ENCODE measurements at places on chromosomes 16 and 17. TPM values are rescaled to one million over a fixed set of nuclear protein-coding genes. Genes with fewer than 3 reads are reported as not detected.

The MEIOC gene
- 0.70 TPM for total RNA-seq

- DNase-seq = no peak
Measured at GRCh38 chr17:35797370-35797769, 1.9 kb upstream of the MMP28 start.

The DLX4 gene
- total RNA-seq = 0.49 TPM

- DNase-seq = no peak
Measured at GRCh38 chr16:73217654-73218053, 169.7 kb upstream of the ZFHX3 start.

DNA sequence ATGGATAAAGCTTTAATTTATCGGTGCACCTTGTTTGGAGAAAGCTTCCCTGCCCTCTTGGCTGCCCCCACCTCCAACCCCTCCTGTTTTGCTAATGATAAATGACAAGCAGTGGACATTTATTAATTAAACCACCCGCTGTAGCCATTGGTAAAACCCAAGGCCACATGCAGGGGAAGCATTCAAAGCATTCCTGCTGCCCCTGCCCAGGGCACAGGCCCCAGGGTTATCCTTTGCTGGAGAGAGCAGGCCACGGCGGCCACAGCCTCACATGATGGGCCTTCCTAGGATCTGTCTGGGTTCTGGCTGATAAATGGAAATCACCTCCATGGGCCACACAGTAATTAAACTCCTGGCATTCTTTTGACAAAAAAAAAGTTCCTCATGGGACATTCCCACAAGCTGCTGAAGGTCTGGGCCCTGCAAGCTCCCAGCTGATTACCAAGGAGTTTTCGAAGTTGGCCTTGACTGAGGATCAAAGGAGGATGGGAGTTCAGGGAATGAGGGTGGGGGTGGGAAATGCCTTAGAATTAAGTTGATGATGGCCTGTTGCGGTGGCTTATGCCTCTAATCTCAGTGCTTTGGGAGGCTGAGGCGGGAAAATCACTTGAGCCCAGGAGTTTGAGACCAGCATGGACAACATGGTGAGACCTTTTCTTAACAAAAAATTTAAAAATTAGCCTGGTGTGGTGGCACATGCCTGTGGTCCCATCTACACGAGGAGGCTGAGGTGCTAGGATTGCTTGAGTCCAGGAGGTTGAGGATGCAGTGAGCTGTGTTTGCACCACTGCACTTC, 35.5 kb downstream of the SOST start:
- no peak for DNase-seq

DNA sequence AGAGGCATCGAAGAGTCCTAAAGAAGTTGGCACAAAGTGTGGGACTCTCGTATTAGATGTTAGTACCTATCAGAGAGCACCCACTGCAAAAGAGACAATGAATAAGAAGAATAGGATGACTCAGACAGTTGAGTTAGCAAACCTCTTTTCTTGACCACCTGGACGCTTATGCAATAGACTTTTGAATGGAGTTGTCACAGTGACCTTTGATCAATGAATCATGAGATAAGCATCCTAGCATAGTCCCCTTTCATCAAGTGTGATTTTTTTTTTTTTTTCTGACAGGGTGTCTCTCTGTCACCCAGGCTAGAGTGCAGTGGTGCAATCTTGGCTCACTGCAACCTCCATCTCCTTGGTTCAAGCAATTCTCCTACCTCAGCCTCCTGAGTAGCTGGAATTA, 1417.9 kb upstream of the GOT2 start:
- DNase-seq = no peak

The SEZ6 gene
- total RNA-seq = 0.30 TPM

The SHBG gene
- total RNA-seq = 2.5 TPM

GRCh38 chr17:47990962-47991731, 20.2 kb downstream of the CDK5RAP3 start:
- DNase-seq = peak; percentile 94

The ZNF287 gene
- total RNA-seq = 16.6 TPM

GRCh38 chr17:74448756-74449155, 16.9 kb downstream of the GPRC5C start:
- DNase-seq = no peak
